Activated T-helper 1 cell treated with anti-CD3 and anti-CD28 coated beads, Interleukin-2, amount 50 U/mL, for 16 hours (primary cell): ENCODE measurements at places on chromosomes 3 and 15.

- no peak for DNase-seq
These were observed 52.1 kb upstream of the P3H2 start for GRCh38 chr3:190172751-190173150.

DNA sequence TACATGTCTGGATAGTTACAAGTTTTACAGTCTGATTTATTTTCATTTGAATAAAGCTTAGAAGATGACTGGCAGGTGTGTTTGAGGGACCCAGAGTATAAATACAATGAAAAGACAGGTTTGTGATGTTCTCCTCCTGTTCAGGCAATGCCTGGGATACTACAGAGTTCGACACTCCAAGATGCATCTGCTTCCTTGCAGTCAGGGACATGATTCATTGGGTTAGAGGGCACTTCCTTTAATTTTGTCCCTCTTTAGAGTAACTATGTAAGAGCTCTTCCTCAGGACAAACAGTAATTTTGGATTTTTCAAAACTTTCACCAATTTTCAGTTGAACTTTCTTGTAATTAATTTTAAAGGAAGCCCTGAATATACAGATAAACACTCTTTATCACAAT lies 102.0 kb downstream of the LMLN start:
- DNase-seq, result no peak

- DNase-seq, result no peak
These were observed 387.0 kb upstream of the PROK2 start for GRCh38 chr3:72171946-72172345.

GRCh38 chr3:8882171-8882593 lies 81.1 kb downstream of the RAD18 start:
- no peak for DNase-seq

DNA sequence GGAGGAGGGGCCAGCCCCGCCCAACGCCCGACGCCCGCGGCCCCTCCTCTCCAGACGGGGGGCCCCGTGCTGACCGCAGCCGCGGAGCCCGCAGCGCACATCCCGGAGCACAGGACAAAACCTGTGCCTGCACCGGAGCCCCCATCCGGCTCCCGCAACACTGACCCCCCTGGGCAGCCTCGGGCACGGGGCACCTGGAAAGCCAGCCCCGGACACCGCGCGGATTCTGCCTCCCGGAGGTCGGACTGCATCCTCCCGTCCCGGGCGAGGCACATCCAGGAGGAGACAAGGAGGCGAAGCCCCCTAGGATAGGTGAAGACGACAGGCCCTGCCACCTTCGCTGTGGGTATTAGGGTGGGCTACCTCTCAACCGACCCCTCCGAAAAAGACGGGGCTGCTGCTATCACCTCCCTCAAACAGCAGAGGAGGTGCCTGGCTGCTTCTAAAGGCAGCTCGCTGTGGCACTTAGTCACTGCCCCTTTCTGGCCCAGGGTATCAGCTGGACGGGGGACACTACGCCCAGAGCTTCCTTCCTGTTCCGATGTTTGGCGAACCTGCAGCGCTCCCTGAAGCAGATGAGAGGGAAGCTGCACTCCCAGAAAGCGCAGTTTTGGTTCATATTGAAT lies 10.6 kb downstream of the XXYLT1 start:
- DNase-seq, result no peak

- no peak for DNase-seq
These were observed 889.8 kb downstream of the ROBO1 start for GRCh38 chr3:78878011-78878410.

GRCh38 chr15:33226559-33227181 lies 32.2 kb upstream of the FMN1 start:
- DNase-seq, result peak; percentile 31

GRCh38 chr3:1092771-1093170 lies at the start of gene CNTN6:
Gene CNTN6, plus strand, starts transcription at chr3:1093024. Its CDS starts 54,985 bp downstream, at chr3:1148009.
- DNase-seq, result no peak

GRCh38 chr15:67009576-67010569 lies 55.5 kb upstream of the SMAD3 start:
- DNase-seq, result no peak

DNA sequence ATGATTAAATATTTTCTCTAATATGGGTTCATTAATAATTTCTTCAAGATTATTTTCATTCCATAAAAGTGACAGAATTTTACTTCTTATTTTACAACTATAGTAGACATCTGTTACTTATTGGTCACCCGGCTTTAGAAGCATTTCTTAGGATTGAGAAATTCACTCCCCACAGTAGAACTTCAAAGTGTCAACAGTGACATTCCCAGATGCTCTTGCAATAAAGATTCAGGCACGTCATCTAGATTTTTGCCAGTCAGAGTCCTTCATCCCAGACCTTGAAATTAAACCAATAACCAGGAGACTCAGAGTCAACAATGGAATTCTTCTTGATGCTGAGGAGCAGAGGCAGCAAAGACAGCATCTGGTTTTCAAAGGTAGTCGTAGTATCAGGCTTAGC lies 190.8 kb downstream of the VGLL3 start:
- DNase-seq, result no peak

GRCh38 chr15:77823736-77824135 lies 191.0 kb upstream of the LINGO1 start:
- no peak for DNase-seq

DNA sequence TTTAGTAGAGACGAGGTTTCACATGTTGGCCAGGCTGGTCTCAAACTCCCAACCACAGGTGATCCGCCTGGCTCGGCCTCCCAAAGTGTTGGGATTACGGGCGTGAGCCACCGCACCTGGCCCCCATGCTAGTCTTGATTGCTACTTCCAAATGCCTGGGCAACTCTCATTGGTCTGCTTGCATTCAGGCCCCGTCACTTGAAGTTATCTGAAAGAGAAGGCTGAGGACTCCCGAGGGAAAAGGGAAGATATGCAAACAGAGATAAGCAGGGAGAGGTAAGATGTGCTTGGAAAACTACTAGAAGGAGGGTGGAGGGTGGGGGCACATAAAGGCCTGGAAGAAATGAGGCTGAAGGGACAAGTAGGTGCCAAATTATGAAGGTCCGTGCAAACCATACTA lies 4.4 kb upstream of the LPP start:
- DNase-seq, result no peak

GRCh38 chr15:70488002-70488605 lies 275.3 kb downstream of the UACA start:
- peak; percentile 51 for DNase-seq

- DNase-seq, result no peak
These were observed 97.4 kb upstream of the KLF13 start for GRCh38 chr15:31228980-31229826.

GRCh38 chr15:78679089-78679511 lies 38.1 kb upstream of the CHRNB4 start:
- DNase-seq, result no peak

DNA sequence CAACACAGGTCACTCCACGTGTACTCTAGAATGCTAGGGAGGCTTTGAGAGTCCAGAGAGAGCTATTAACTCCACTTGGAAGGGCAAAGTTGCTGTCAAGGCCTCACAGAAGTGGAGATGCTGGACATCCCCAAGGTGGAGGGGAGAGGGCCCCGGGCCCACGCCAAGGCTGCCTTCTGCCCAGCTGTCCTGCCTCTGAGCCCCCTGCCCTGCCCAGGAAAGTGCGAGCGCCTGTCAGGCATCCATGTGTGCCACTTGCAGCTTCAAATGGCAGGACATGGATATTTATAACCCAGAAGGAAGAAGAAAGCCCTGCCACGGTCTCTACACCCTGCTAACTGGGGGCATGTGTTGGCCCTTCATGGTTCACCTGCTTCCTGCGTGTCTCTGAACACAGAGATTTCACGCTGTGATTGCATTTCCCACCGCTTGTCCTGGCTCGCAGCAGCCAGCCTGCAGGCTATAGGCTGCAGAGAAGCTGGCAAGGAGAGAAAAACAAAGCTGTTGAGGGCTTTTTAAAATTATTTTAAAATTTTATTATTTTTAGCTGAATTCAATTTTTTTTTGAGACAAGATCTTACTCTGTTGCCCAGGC lies 17.0 kb downstream of the ANKDD1A start:
- no peak for DNase-seq

DNA sequence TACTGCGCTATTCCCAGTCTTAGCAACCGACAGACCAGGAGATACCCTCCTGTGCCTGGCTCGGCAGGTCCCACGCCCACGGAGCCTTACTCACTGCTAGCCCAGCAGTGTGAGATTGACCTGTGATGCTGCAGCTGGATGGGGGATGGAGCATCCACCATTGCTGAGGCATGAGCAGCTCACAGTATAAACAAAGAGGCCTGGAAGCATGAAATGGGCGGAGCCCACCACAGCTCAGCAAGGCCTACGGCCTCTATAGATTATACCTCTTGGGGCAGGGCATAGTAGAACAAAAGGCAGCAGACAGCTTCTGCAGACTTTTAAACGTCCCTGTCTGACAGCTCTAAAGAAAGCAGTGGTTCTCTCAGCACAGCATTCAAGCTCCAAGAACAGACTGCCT lies 160.3 kb downstream of the ANXA2 start:
- DNase-seq, result no peak

GRCh38 chr15:74179101-74179841 lies 5.8 kb downstream of the ISLR start:
- DNase-seq, result no peak

DNA sequence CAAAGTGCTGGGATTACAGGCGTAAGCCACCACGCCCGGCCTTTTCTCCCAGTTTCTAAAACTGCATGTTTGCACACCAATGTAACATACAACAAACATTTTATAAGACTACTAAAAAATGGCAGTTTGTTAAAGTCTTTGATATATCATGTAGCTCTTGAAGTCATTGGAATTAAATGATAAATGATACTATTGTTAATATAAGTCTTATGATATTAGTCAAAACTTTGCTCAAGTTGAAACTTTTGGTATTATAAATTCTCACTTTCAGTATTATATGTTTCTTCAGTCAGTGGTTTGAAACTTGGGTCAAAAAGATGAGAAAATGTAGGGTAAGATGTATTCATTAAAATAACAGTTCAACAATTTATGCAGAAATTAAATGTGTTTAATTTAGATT lies 117.6 kb upstream of the TBL1XR1 start:
- no peak for DNase-seq

- peak; percentile 17 for DNase-seq
These were observed 561 bp downstream of the SIDT1 start for GRCh38 chr3:113532698-113533533.
